ENCODE measurements at places on chromosomes 5 and 9.

DNA sequence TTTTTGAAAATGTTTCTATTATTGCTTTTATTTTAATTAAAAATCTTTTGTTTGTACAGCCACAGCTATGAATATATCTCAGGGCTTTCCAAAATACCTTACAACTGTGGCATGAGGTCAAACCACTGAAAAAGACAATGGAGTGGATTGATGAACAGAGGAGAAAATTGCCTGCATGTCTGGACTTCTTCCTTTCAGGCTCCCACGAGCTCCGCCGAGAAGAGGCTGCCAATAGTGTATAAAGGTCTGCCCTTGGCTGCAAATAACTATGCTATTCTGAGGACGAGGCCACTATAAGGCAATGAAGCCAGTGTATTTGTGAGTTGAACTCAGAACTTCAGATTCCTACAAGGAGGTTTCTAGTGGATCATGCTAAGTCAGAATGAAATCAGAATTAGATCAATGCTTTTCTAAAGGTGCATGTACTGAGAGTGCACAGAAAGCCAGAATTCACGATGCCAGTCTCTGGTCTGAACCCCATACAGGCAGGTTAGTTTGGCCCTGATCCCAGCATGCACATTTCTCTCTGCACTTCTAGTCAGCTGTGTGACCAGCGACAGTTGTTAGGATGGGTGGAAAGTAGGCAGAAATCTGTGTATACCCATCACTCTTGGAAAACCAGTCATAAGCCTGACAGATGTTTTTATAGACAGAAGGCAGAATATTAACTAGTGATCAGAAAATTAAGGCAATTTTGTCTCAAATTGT is 42.7 kb upstream of the PLPP1 start:
- no peak for DNase-seq

- no peak for DNase-seq
Observed at GRCh38 chr9:32589083-32589723, 16.2 kb upstream of the NDUFB6 start.

- no peak for DNase-seq
Observed at GRCh38 chr9:73577848-73578247, 426.2 kb downstream of the ANXA1 start.

DNA sequence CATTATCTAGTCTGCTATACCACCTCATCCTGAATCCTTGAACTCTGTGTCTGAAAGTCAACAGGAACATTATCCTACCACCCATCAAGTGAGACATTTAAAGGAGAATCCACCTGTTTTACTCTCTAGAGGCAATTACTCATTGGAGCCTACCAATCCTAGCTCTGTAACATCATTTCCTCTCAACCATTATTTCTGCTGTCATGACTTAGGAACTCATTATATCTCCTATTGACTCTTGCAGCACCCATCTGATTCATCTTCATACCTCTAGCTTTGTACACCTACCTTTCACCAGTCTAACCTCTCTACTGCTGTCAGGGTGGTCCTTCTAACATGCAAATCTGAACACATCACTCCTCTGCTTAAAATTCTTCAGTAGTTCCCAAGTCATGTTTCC is 481.5 kb downstream of the NFIB start:
- DNase-seq, result no peak

DNA sequence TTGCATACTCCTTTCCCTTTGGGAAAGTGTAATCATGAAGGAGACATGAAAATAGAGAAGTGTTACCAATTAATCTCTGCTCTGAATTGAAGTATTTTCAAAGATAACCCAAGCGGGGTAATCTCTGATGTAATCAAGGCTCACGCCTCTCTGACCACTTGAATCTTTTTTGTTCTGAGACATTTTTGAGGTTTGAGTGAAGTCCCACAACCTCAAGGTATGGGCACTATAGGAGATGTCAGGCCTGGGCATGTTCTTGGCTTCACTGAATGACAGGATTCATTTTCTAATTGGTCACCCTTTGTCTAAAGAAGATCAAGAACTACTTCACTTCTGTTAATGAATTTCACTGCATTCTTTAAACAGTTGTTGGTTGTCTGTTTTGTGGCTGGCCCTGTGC is 23.7 kb downstream of the ENHO start:
- no peak for DNase-seq

DNA sequence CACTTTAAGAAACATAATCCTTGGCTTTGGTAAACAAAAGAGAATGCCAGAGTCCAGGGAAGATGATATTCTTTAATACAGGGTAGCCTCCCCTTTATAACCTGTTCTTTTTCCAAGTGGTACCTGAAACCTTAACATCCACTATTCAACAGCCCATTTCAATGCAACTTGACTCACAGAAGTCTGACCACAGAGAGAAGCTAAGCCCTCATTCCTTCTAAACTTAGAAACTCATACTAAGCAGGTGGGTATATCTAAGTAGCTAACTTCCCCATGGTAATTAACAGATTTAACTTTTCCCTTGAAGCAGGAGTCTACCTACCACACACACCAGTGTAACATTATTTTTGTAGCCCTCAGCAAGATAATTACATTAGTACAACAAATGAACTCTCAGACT is 91.9 kb downstream of the CEMIP2 start:
- no peak for DNase-seq

DNA sequence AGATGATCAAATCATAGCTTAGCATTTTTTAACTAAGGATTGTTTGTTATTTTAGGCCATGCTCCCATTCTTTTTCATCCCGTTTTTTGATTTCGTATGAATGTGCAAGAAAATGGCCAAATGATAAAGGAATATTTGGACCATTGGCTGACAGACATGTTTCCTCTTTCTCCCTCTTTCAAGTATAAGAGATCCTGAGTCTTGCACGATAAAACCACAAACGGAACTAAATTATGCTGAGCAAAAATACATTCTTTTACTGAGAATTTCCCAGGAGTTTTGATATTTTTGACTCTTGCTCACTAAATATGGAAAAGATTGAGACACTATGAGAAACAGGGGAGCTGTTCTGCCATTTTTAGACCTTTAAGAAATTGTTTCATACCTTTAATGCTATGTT is 90.4 kb upstream of the KLF9 start:
- no peak for DNase-seq

GRCh38 chr9:98974994-98975712 is 31.4 kb downstream of the COL15A1 start:
- peak; percentile 82 for DNase-seq

DNA sequence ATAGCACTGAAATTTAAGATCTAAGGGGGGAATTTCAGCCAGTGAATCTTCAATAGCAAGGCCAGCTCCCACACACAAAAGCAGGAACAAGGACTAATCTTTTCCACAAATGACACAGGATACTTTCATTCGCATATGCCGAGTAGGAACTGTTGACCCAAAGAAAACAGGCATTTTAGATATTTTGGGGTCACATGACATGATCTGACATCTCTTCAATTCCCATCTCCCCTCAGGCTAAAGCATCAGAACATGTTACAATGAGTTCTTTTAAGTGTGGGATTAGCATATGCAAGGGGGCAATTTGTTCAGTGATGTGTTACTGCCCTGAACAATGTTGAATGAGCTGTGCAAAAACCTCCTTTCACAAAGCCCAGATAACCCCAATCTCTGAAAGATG is 68.2 kb downstream of the TLE1 start:
- no peak for DNase-seq

DNA sequence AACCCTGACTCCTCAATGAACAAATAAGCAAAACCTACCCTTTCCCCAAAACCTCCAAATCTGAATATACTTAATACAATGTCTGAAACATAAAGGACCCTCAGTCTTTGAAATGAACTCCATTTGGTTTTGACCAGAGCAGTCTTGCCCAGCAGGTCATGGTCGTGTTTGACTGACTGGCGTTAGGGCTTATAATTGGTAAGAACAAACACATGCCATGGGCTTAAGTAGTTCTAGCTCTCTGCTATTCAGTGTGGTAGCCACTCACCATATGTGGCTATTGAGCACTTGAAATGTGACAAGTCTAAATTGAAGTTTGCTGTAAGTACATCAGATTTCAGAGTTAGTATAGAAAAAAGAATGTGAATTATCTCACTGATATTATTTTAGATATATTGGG is 42.1 kb downstream of the LRRTM2 start:
- DNase-seq, result no peak

DNA sequence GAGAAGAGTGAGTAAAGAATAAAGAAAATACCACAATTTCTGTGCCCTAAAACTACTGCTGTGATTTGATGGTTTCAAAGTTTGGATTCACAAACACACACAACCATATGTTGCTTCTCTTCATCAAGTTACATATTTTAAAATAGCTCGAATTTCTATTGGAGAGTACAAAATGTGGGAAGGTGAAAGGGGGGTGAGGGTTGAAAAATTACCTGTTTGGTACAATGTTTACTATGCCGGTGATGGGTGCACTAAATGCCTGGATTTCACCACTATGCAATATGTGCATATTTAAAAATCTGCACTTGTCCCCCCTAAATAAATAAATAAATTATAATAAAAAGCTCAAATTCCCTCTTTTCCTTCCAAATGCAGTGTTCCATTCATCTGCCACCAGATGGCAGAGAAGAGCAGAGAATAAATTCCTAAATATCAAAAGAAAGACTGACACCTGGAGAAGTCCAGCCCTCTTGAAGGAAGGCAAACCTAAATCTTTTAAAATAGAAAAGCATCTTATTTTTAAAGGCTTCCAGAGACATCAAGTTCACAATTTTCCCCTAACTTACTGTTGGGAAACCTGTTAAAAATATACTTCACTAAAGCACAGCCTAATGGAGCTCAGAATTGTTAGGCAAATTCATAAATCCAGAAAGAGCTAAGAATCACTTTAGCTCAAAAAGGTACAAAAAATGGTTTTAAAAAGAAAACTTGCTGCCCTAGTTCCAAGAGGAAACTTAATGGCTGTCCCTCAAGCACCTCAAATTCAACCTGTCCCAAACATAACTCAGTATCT is 24.8 kb upstream of the HNRNPA0 start:
- DNase-seq, result no peak

DNA sequence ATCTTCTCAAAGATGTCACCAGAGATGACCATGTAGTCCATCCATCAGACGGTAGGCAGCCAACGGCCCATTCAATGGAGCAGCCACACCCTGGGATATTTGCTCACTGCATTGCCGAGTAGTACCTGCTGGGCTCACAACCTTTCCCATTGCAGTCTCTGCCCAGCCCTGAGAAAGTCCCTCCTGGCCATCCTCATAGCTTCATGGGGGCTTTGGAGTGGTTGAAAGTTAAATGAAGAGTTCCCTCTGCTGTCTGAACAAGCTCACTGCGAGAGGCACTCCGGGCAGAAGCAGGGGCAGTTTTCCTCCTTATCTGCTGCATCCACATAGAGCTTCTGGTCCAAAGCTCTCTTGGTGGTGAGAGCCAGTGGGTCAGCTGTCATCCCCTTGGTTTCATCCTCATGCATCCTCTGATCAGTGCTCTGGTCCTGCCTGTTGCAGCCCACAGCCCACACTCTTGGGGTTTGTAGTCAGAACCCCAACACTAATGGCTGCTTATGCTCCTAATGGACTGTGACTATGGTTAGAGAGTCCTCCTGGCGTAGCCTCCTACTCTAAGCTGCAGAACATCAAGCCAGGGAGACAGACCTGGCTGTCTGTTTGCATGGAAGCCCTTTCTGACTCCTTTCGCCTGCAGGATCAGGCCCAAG is 23.3 kb downstream of the TNFSF8 start:
- DNase-seq, result no peak

DNA sequence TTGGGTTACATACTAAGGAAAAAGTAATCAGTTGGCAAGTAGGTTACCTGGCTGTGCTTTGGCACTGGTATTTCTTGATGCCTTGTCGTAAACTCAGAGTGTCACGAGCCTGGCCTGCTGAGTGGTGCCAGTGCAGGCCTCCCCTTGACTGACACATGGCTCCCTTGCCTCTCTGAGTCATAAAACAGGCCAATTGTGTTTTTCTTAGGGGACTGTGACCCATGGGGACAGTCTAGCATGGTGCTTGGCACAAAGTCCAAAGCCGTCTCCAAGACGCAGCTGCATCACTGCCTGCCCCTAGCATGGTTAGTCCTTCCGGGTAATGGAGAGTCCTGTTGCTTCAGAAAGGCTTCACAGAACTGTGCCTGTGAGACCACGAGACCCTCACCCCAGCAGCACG is 132.5 kb downstream of the MVB12B start:
- DNase-seq, result no peak

DNA sequence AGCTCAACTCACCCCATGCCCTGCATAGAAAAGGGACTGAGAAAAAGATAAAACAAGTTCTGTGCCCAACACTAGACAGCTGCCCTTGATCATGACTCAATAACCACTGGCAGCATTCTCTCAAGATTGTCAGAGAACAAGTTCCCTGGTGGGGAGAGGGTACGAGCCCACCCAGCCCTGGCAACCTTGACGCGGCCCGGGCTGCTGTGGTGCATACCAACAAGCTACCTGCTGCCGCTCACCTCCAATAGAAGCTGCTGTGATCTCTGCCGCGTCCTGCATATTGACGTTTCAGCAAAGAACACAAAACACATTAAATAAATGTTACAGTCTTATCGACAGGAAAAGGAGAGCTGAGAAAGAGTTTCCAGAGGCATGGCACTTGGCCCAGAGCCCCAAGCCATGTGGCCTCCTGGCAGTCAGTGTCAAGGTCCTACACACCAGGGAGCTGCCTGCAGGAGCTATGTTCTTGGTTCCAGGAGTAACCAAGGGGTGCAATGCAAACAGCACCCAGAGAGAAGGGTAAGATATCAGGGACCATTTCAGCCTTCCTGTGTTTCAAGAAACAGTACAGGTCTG is 28.3 kb downstream of the WHRN start:
- DNase-seq, result no peak
